ENCODE measurements at places on chromosomes 3 and 15.

DNA sequence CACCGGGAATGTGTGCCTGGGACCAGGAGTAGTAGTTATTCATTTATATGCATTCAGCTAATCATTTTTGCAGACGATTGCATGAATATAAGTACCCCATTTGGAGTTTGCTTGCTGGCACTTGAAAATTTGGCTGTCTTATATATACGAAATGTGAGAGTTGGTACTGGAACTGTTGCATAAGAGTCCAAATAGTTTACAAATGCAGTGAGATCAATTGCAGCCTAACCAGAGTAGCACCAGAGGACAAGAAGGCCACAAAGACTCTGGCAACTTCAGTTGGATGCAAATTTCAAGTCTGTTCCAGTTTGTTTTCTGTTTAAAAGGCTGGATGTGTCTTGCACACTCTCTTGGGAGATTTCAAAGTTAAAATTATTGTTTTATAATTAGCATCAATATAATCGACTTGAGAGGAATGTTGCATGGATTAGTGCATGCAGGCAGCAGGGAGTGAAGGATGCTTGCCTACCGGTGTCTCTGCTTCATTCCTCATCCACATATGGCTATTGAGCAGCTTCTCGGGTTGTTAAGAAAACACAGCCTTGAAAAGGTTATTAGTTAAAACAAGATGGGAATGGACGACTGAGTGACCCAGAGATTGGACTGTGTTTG is 213.0 kb downstream of the PTPRG start:
- DNase-seq = no peak

DNA sequence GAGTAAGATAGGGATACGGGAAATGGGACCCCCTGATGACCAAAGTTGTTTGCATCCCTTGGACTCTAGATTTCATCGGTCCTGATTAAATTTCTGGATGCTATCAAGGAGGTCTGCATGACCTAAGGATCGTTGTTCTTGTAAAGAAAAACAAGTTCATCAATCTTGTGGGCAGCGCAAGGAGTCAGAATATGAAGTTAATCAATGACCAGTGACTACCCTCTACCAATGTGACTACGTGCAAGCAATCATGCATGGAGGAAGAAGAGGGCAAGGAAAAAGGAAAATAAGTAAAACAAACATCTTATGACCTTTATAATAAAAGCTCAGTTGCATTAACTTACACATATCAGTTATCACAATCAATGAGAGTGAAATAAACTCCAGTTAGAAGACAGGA is 139.7 kb downstream of the RTP4 start:
- no peak for DNase-seq

DNA sequence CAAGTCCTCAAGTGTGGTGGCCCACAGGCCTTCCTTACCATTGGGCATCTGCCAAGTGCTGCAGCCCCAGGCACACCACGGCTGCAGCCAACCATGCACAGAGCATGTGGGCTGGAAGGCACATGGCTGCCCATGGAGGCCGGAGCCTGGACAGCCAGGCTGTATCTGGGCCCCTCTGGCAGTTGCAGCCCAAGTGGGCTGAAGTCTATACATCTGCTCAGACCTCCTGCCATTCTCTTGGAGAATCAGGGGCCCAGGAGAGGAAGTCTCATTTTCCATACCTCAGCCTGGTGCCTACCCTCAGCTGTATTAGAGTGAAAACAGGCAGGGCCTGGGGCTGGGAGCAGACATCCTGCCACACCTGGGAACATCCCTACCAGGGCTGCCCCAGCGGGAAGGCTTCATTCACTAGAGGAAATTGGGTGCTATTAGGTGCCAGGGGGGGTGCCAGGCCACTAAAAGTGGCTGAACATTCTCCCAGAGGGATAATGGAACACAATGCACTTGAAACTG is 48.0 kb upstream of the SLCO2A1 start:
- DNase-seq = no peak

DNA sequence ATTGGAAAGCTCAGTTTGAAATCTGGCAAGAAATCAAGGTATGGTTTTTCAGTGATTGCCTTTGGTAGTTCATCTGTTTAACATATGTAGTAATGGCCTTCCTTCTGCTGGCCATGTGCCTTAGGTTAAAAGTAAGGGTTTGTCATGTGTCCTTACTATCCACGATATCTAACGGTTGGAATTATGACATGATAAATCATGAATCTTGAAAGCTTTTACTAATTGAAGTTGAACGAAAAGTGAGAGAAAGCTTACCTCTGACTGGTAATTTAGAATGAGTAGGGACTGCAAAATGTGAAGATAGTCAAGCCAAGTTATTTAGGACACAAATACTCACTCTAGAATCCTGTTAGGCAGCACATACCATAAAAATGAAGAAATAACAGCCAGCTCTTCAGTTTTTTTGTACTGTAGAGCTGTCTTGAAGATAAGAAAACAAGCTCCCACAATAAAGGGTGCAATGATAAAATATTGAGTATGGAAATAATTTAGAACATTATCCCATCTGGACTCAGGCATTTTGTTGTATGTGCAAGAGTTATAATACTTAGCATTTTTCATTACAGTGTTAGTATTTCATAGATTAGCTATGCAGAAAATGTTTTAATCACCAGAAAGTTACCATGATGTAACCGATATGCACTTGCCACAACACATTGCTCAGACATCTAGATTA is 303.4 kb downstream of the ZNF385D start:
- DNase-seq = no peak

DNA sequence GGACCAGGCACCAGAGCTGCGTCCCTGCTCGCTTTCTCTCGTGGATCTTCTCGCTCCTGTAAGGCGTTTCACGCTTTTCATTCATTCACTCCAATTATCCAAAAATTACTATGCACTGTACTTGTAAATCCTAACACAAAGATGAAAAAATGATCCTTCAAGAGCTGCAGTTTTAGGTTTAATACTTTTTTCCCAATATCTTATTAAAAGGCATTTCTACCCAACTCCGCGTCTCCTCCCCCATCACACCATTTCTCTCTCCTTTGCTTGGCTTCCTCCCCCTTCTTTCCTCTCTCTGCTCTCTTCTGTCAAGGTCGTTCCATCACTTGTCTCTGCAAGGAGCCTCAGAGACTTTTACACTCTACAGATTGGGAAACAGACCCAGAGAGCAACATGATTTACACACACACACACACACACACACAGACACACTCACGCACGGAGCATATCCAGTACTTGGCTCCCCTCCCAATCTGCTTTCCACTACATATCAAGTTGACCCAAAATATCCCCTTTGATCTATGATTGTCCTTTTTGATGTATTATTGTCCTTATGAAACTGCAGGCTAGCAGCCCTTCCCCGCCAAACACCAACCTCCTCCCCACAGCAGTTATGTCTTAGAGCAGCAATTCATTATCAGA is 479 bp upstream of the CLDN1 start:
- DNase-seq = no peak

GRCh38 chr3:48151058-48151806 is 37.0 kb downstream of the CDC25A start:
- DNase-seq = peak; percentile 42

DNA sequence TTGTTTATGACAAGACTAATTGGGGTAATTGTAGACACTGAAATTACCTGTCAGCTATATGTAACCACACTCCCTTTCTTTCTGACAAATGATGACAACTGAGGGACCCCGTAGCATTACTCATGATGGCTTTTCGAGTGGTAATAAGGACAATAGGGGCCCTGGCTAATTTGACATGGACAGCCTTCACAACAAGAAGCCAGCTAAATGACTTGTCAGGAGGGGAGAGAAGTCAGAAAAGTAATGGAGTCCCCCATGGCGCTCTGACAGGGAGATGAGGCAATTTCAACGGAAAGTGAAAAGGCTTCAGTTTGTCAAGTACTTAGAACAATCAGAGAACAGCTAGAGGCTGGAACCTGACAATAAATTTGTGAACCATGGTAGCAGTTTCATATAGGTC is 177.3 kb downstream of the CDIN1 start:
- DNase-seq = no peak

GRCh38 chr3:32502118-32502945 is at the start of gene CMTM6:
TSS of gene CMTM6 (minus strand) at chr3:32502852. CDS start at chr3:32502745, 107 bp downstream.
- DNase-seq = peak; percentile 33

GRCh38 chr15:89820666-89821611 is 6.3 kb upstream of the ANPEP start:
- no peak for DNase-seq

- no peak for DNase-seq
These were observed 55.5 kb downstream of the SMAD6 start for GRCh38 chr15:66757521-66757920.

DNA sequence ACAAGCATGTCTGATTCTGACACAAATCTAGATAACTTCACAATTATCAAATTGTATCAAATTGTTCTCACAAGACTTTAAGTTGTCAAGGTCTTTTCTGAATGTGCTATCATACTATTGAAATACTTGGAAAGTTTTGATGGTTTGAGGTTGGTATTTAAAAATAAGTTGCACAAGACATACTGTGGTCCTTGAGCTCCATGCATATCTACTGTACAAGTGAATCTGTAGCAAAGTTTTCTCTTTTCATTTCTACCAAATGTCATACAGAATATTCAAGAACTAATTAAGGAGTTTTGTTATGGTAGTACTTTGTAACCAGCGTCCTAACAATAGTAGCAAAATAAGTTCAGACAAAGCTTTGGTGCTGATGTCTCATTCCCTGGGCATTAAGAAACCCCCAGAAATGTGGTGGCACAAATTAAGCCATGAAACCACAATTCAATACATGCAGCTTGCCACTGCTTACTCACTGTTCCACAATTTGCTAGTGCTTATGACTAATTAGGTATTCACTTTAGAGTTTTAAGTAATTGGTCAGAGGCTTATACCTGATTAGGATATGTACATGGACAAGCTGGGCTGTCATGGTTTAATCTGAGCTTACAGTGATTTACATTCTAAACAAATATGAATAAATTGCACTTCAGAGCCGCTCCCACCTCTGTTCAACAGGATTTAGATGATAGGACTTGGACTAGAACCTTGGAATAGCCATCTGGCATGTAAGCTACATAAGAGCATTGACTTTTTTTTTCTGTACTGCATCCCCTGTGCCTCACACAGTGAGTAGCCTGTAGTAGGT is 8.8 kb downstream of the TBC1D23 start:
- DNase-seq = no peak

DNA sequence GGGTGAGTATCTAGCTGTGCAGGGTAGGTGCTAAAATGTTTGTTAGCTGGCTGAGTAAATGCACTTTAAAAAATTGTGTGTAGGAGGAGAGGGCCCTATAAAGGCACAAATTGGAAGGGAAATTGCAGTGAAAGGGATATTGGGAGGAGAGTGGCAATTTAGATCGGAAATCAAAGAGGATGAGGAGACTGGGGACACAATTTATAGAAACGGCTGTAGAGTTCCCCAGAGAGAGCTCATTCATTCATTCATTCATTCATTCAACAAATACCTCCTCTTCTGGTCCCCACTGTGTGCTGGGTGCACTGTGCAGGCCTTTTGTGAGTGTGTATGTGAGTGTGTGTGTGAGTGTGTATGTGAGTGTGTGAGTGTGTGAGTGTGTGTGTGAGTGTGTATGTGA is 2.4 kb downstream of the DNAJA4 start:
- no peak for DNase-seq

- no peak for DNase-seq
These were observed 5.3 kb upstream of the CTDSPL start for GRCh38 chr3:37856381-37856780.

- no peak for DNase-seq
These were observed 36.5 kb downstream of the ANP32A start for GRCh38 chr15:68784206-68784605.
